ENCODE measurements at places on chromosomes 13 and 19. TPM values are rescaled to one million over a fixed set of nuclear protein-coding genes. Genes with fewer than 3 reads are reported as not detected.

DNA sequence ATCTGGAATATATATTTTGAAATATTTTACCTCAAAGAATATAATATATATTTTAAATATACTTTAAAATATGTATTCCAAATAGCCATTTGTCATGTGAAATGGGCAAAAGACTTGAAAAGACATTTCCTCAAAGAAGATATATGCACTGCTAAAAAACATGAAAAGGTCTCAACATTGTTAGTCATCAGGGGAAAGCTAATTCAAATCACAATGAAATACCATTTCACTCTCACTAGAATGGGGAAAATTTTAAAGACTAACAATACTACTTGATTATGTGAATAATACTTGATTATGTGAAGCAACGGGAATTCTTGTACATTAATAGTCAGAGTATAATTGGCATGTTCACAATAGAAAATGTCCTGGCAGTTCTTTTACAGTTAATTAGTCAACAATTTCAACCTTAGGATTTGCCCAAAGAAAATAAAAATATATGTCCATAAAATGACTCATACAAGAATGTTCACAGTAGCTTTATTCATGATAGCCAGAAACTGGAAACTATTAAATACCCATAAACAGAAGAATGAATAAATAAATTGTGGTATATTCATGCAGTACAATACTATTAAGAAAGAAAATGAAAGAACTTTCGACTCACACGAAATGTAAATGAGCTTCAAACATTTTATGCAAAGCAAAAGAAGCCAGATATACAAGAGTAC is 6.8 kb upstream of the KBTBD6 start:
- no peak for DNase-seq
- no peak overlapping the region for H3K27ac ChIP-seq
- no peak overlapping the region for H3K4me3 ChIP-seq
- H3K4me1 ChIP-seq: no peaks in the 10 kb centered on the region
- no peaks in the 10 kb centered on the region for H3K36me3 ChIP-seq

The NALCN gene
- not detected for total RNA-seq

DNA sequence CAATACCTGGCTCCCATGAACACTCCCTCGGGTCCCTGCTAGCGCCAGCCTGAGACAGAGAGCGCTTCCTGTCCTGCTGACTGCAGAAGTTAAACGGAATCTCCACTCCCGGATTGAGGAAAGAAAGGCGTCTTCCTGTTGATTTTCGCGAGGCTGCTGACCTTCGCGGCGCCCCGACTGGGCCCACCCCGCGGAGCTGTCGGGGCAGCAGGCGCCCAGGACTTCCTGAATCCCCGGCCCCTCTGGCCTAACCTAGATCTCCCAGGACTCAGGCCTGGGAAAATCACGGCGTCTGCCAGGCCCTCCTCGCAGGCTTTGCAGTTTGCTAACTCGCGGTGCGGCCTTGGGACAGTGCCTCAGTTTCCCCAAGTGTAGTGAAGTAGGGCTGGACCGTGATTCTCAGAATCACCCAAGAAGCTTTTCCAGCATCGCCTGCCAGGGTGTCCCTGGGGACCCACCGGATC is 108.8 kb downstream of the KCTD15 start:
- H3K36me3 ChIP-seq: no peaks in the 10 kb centered on the region
- no peak for DNase-seq
- H3K27me3 ChIP-seq: peaks cover 9% of the 10 kb centered on the region

DNA sequence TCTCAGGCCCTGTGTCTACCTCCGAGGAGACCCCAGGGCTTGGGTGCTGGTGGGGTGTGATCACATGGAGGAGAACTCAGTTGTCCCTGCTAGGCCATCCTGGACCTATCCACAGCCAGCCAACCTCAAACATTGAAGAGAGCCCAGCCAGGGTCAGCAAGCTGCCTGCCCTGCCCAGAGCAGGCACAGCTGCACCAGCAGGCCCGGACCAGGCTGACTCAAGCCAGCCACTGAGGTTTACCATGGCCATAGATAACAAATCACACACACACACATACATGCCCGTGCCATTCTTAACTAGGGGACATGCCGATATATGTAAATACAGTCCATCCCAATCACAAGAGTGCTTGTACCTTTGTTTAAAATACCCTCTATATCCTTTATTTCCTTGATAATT is 8.1 kb downstream of the ARHGEF7 start:
- H3K27me3 ChIP-seq: peaks cover 2% of the 10 kb centered on the region
- H3K27ac ChIP-seq: no peak overlapping the region
- DNase-seq: no peak
- no peaks in the 10 kb centered on the region for H3K4me1 ChIP-seq
- no peak overlapping the region for H3K4me3 ChIP-seq

GRCh38 chr13:23921451-23921888 is 24.2 kb upstream of the C1QTNF9B start:
- H3K27ac ChIP-seq: no peak overlapping the region
- no peaks in the 10 kb centered on the region for H3K36me3 ChIP-seq
- no peaks in the 10 kb centered on the region for H3K4me1 ChIP-seq
- H3K27me3 ChIP-seq: peaks cover 5% of the 10 kb centered on the region
- H3K4me3 ChIP-seq: no peak overlapping the region

GRCh38 chr13:110280985-110281688 is 25.8 kb downstream of the COL4A1 start:
- no peak overlapping the region for H3K4me3 ChIP-seq
- no peaks in the 10 kb centered on the region for H3K27me3 ChIP-seq
- DNase-seq: no peak
- no peaks in the 10 kb centered on the region for H3K4me1 ChIP-seq

The AMER2 gene
- total RNA-seq: not detected

The BICRA gene
- total RNA-seq: 11.5 TPM

GRCh38 chr19:50325310-50326100 is 3.7 kb downstream of the KCNC3 start:
- peaks cover 31% of the 10 kb centered on the region for H3K27me3 ChIP-seq
- H3K4me3 ChIP-seq: no peak overlapping the region
- peak; percentile 53 for DNase-seq
- no peak overlapping the region for H3K27ac ChIP-seq
- H3K4me1 ChIP-seq: peaks cover 21% of the 10 kb centered on the region

DNA sequence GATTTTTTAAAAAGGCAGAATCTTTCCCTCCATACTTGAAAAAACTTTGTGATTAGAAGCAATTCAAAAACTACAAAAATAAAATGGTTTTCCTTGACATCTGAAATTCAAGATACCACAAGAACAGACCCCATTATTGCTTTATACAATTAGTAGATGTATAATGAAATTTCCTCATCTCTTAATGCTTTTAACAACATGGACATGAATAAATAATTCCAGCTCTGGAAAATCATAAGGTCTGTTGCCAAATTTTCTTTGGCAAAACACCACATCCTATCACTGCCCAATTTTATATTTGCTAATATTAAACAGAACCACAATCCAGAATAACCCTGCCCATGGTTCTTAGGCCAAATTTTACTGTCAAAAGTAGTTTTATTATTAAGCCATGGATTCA is 1543.6 kb upstream of the MIR17HG start:
- H3K4me1 ChIP-seq: no peaks in the 10 kb centered on the region
- no peak overlapping the region for H3K4me3 ChIP-seq
- DNase-seq: no peak
- H3K36me3 ChIP-seq: no peaks in the 10 kb centered on the region
- H3K27ac ChIP-seq: no peak overlapping the region
- H3K27me3 ChIP-seq: no peaks in the 10 kb centered on the region

The NPAS1 gene
- total RNA-seq: 0.37 TPM

GRCh38 chr13:30193279-30194234 is 113.8 kb downstream of the KATNAL1 start:
- H3K27me3 ChIP-seq: no peaks in the 10 kb centered on the region
- no peaks in the 10 kb centered on the region for H3K36me3 ChIP-seq
- no peak for DNase-seq
- no peak overlapping the region for H3K27ac ChIP-seq
- no peaks in the 10 kb centered on the region for H3K4me1 ChIP-seq

GRCh38 chr19:1052349-1052975 is 12.6 kb downstream of the ABCA7 start:
- H3K27me3 ChIP-seq: no peaks in the 10 kb centered on the region
- no peak for DNase-seq
- no peak overlapping the region for H3K4me3 ChIP-seq

DNA sequence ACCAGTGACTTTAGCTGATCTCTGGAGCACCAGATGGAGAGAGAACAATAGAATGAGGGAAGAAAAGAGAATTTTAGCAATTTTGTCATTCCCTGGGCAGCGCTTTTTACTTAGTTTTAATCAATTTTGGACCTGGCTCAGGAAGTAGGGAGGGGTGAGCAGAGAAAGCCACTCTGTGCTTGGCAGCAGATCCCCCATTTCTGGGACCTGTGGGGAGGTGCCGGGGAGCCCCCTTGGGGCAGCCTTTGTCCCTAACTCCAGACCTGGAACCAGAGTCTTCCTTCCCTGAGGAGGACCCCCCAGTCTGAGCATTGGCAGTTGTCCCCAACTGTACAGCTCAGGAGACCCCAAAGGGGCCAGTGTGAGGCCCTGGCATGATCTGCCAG is 10.5 kb downstream of the LYL1 start:
- H3K27me3 ChIP-seq: peaks cover 15% of the 10 kb centered on the region
- H3K36me3 ChIP-seq: no peaks in the 10 kb centered on the region
- H3K4me1 ChIP-seq: peaks cover 25% of the 10 kb centered on the region

GRCh38 chr13:76516013-76516412 is 370.2 kb downstream of the KCTD12 start:
- H3K36me3 ChIP-seq: no peaks in the 10 kb centered on the region
- no peak for DNase-seq
- H3K27ac ChIP-seq: no peak overlapping the region
- H3K27me3 ChIP-seq: no peaks in the 10 kb centered on the region

DNA sequence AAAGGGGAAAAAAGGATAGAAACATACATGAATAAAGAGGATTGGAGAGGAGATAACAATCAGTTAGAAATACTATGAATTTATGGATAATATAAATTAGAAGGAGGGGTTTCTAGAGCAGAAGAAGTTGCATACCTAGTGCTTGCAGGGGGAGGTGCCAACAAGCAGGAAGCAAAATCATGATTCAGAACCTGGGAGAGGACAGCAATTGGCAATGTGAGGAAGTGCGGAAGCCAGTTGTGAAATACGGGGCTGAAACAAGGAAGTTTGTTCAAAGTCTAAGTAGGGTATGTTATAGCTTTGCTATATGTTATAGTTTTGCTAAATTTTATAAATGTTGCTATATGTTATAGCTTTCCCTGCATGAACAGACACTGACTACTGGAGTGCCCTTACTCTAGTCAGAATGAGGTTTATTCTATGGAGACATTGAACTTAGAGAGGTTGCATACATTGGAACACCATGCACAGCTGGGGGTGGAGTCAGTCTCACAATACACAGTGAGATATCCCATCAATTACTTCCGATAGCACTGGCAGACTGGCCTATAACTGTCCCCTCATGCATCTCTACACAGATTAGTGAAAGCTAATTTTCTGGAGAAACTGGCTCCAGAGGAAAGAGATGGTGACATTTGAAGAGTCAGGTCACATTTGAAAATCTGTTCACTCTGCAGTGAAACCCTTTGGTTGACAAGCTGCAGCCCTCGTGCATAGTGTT is 92.1 kb downstream of the GPC6 start:
- no peak overlapping the region for H3K27ac ChIP-seq
- no peak for DNase-seq
- no peaks in the 10 kb centered on the region for H3K4me1 ChIP-seq
- H3K27me3 ChIP-seq: no peaks in the 10 kb centered on the region
- H3K4me3 ChIP-seq: no peak overlapping the region

GRCh38 chr19:13985771-13986347 is 20.3 kb downstream of the RFX1 start:
- H3K27ac ChIP-seq: peak overlapping the region; percentile 93
- H3K4me3 ChIP-seq: peak overlapping the region; percentile 59
- peaks cover 82% of the 10 kb centered on the region for H3K4me1 ChIP-seq

All from CD8-positive, alpha-beta memory T cell (primary cell).